Progenitor cell of endocrine pancreas (in vitro differentiated cells): ENCODE measurements at places on chromosomes 16 and 17. TPM values are rescaled to one million over a fixed set of nuclear protein-coding genes. Genes with fewer than 3 reads are reported as not detected.

GRCh38 chr17:68697850-68698361 lies 96.7 kb upstream of the FAM20A start:
- no peak for DNase-seq
- peaks cover 10% of the 10 kb centered on the region for H3K4me1 ChIP-seq
- H3K4me3 ChIP-seq: no peak overlapping the region
- no peak overlapping the region for H3K27ac ChIP-seq
- H3K27me3 ChIP-seq: peaks cover 15% of the 10 kb centered on the region

DNA sequence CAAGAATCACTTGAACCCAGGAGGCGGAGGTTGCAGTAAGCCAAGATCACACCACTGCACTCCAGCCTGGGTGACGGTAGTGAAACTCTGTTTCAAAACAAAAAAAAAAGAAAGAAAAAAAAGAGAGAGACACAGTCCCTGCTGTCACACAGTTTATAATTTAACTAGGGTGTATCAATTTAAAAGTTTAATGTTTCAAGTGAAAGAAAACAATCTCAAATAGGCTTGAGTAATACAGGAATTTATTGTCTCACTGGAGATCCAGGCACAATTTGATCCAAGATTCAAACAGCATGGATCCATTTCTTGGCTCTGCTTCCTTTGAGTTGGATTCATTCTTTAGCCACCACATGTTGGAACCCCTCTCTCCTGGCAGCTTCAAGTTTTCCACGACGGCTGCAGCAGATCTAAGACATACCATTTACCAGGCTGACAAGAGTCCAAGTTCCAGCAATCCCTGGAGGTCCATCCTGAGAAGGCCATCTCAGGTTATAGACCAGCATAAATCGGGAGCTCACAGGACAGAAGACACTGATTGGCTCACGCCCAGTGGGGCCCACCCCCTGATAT lies 97.5 kb downstream of the YPEL2 start:
- no peaks in the 10 kb centered on the region for H3K36me3 ChIP-seq
- no peak overlapping the region for H3K4me3 ChIP-seq
- peak overlapping the region; percentile 62 for H3K27ac ChIP-seq
- H3K27me3 ChIP-seq: no peaks in the 10 kb centered on the region
- peaks cover 27% of the 10 kb centered on the region for H3K4me1 ChIP-seq
- DNase-seq: no peak

GRCh38 chr17:57480438-57481196 lies 224.3 kb downstream of the MSI2 start:
- peaks cover 2% of the 10 kb centered on the region for H3K36me3 ChIP-seq
- no peak overlapping the region for H3K4me3 ChIP-seq
- H3K4me1 ChIP-seq: peaks cover 15% of the 10 kb centered on the region
- H3K27me3 ChIP-seq: no peaks in the 10 kb centered on the region
- H3K27ac ChIP-seq: peak overlapping the region; percentile 22

GRCh38 chr16:70745536-70746025 lies 55.4 kb downstream of the VAC14 start:
- no peak overlapping the region for H3K27ac ChIP-seq
- H3K4me3 ChIP-seq: no peak overlapping the region
- H3K36me3 ChIP-seq: peaks cover 16% of the 10 kb centered on the region
- H3K4me1 ChIP-seq: peaks cover 21% of the 10 kb centered on the region

DNA sequence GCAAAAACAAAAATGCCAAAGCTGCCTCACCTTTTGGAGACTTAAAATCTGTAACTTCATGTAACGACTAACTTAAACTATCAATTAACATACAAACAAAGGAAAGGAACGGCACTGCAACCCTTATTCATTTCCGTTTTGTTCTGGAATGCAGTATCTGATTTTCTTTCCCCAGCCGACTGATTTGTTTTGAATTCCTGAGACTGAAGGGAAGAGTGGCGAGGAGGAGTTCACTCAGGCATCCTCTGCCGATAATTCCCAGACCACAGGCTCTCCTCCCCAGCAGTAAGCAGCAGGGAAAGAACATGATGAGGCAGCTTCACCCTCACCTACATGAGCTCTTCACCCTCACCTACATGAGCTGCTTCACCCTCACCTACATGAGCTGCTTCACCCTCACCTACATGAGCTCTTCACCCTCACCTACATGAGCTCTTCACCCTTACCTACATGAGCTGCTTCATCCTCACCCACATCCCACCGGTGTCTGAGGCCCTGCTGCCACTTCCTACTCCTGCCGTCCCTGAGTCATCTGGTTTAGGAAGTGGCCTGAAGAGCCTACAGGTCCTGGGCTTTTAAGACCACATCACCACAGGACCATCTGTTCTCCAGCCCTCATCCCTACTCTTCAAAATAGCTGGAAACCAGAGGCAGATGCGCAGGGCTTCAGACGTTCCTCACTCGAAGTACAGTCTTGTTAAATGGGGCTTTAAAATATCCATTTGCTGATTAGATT lies 168.0 kb upstream of the RPH3AL start:
- H3K36me3 ChIP-seq: peaks cover 30% of the 10 kb centered on the region
- no peaks in the 10 kb centered on the region for H3K27me3 ChIP-seq
- H3K27ac ChIP-seq: peak overlapping the region; percentile 69
- H3K4me3 ChIP-seq: no peak overlapping the region
- H3K4me1 ChIP-seq: peaks cover 12% of the 10 kb centered on the region
- no peak for DNase-seq

- no peak overlapping the region for H3K27ac ChIP-seq
- H3K4me1 ChIP-seq: no peaks in the 10 kb centered on the region
- H3K4me3 ChIP-seq: no peak overlapping the region
Observed at GRCh38 chr16:71338193-71338592, 20.3 kb upstream of the CALB2 start.

- peaks cover 15% of the 10 kb centered on the region for H3K4me1 ChIP-seq
- peak overlapping the region; percentile 88 for H3K27ac ChIP-seq
- H3K4me3 ChIP-seq: no peak overlapping the region
- peaks cover 4% of the 10 kb centered on the region for H3K36me3 ChIP-seq
Observed at GRCh38 chr17:67491009-67491680, 114.1 kb downstream of the PITPNC1 start.

DNA sequence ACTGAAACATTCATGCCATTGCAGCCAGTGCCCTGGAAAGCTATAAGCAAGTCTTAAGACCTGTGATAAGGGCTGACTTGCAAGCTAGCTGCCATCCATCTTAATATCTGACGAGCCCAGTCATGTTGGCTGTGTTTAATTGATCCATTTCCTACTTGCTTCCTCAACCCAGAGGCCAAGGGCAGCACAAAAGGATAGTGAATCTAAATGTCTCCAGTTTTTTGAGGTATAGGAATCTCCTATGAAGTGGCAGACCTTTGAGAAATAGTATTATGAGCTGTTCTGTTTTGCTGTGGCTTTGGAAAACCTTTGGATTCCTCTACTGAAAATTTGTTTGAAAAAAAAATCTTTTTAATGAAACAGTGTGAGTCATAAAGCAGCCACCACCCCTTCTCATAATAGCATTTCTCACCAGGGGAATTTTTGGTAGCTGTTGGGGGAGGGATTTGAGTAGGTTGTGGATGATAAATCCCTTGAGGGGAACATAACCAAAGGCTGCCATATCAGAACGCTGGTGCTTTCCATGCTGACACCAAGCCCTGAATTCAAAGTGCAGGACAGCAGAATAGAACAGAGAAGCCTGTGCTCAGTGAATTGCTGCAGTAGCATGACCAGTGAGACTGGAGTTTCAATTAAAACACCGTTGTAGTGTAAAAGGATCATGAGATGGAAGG lies 12.9 kb downstream of the ZNRF1 start:
- no peak for DNase-seq
- H3K4me3 ChIP-seq: no peak overlapping the region
- peaks cover 1% of the 10 kb centered on the region for H3K36me3 ChIP-seq
- H3K4me1 ChIP-seq: peaks cover 13% of the 10 kb centered on the region

GRCh38 chr17:42312285-42313130 lies 24.2 kb downstream of the STAT5A start:
- peak overlapping the region; percentile 51 for H3K4me3 ChIP-seq
- DNase-seq: peak; percentile 78
- peaks cover 7% of the 10 kb centered on the region for H3K36me3 ChIP-seq
- H3K4me1 ChIP-seq: peaks cover 33% of the 10 kb centered on the region

GRCh38 chr17:41538565-41538991 lies 10.5 kb upstream of the KRT19 start:
- H3K4me3 ChIP-seq: no peak overlapping the region
- no peak for DNase-seq
- no peaks in the 10 kb centered on the region for H3K27me3 ChIP-seq
- H3K27ac ChIP-seq: no peak overlapping the region

DNA sequence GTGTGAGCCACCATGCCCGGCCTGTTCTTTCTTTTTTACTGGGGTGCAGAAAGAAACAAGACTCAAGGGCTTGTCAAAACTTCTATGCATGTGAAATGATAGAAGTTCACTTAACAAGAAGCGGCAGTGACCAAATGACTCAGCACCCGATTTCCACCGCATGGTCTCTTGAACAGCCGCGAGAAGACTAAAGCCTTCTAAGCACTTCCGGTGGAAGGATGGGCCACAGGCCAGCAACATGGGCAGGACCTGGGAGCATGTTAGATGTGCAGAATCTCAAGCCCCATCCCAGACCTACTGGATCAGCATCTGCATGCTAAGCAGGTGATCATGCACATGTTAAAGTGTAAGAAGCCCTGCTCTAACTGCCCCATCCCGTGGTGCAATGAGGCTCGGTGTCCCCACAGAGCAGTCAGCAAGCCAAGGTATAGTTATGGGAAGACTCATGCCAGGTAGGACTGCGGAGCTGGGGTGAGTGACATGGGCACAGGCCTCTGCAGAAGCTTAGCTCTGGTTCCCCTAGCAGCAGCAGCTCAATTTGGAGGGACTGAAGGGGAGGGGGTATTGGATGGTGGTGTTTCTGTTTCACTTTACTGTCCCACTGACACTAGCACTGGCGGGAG lies 88.5 kb upstream of the HNF1B start:
- no peak overlapping the region for H3K4me3 ChIP-seq
- no peak overlapping the region for H3K27ac ChIP-seq
- H3K4me1 ChIP-seq: peaks cover 25% of the 10 kb centered on the region
- no peak for DNase-seq

GRCh38 chr17:20174588-20175265 lies 165.6 kb downstream of the SPECC1 start:
- no peaks in the 10 kb centered on the region for H3K36me3 ChIP-seq
- H3K27ac ChIP-seq: no peak overlapping the region
- peaks cover 32% of the 10 kb centered on the region for H3K4me1 ChIP-seq

- no peak overlapping the region for H3K27ac ChIP-seq
- H3K27me3 ChIP-seq: no peaks in the 10 kb centered on the region
- H3K4me3 ChIP-seq: no peak overlapping the region
- DNase-seq: no peak
Observed at GRCh38 chr17:15130426-15130825, 134.7 kb downstream of the PMP22 start.

Gene KRT12
- not detected in 2 replicates for total RNA-seq

Gene SLC16A11
- 0.84 and 1.4 TPM in 2 replicates for total RNA-seq

Gene TBC1D16
- 85.1 and 87.9 TPM in 2 replicates for total RNA-seq

Gene CCDC78
- total RNA-seq: 2.5 and 3.2 TPM in 2 replicates
